ENCODE measurements at places on chromosomes 4 and X.

DNA sequence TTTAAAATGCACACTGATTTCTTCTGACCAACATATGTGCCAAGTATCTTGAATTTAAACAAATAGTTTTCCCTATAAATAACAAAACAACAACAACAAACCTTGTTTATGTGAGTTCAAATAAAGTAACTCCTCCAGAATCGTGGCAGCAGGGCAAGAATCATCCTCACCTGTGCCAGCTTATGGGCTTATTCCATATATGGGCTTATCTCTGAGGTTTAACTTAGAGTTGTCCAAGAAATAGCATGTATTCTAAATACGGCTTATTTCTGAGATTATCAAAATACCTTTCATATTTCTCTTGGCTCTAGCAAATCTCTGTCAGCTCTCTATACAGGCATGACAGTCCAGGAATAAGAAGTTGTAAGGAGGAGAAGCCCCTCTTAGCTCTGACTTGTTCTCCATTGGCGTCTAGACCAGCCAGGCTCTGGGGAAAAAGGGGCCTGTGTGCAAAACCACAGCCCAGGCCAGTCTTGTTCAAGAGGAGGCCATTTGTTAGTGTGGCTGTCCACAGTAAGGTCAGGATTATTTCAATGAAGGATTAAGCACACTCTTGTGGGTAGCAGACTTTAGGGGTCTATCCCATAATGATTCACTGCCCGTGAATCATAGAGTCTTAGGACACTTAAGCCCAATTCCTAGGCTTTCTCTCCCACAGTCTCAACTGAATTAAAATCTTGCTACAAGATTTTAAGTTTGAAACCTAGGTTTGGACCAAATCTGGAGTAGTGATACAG is 63.2 kb downstream of the FRAS1 start:
- no peak for DNase-seq

DNA sequence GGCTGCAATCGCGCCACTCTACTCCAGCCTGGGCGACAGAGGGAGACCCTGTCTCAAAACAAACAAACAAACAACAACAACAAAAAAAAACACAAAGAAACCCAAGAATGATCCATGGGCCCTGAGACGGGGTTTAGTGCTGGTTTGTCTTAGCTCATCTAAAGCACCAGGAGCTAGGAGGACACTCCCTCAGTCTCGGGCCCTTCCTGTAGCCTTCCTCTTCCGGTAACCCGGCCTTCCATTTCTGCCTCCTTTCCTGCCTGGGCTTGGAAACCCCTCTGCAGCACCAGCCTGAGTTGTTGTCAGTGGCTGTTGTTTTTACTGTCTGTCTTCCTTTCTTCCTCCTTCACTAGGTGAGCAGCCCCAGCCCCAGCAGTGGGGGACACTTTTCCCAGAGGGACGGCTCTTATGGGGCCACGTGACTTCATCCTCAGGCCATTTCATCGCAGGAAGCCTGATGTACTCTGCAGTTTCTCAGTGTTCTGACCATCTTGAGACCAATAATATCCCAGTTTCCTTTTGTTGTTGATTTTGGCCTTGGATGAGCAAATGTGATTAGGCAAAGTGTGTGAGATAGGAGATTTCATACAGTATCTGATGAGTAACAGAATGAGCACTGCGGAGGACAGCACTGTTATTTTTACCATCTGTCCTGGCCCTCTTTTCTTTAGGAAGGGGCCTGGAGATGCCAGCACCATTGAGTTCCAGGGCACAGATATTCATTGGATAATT is 90.1 kb downstream of the ANAPC4 start:
- no peak for DNase-seq

DNA sequence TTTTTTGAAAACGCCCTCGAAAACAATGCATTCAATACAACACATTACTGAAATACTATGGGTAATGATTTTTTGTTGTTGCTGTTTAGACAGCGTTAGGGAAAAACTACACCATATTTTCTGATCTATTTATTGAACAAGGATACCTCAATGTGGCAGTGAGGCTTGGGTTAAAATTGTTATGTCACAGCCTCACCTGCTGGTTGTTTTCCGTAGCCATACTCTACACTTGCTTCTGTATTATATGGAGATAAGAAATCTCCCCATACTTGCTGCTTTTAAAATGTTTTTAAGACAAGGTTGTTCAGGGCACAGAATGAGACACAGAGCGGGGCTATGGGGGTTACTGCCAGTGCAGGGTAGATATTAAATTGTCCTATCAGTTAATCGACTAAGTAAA is 221.6 kb upstream of the FTHL17 start:
- DNase-seq, result no peak

DNA sequence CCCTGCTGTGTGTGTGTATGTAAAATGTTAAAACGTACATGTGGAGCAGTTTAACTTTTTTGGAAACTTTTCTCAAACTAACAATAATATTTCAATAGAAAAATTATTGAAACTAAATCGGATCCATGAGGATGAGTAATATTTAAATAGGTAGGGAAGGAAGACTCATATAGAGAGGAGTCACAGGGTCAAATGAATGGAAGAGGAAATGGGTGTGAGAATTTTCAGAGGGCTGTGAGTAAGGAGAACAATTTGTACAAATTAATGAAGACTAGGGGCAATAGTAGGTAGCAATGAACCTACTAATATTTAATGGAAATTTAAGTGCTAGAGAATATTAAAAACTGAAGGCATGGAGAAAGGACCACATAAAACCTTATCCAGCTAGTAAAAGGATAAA is 290.7 kb upstream of the PCDH18 start:
- DNase-seq, result no peak

DNA sequence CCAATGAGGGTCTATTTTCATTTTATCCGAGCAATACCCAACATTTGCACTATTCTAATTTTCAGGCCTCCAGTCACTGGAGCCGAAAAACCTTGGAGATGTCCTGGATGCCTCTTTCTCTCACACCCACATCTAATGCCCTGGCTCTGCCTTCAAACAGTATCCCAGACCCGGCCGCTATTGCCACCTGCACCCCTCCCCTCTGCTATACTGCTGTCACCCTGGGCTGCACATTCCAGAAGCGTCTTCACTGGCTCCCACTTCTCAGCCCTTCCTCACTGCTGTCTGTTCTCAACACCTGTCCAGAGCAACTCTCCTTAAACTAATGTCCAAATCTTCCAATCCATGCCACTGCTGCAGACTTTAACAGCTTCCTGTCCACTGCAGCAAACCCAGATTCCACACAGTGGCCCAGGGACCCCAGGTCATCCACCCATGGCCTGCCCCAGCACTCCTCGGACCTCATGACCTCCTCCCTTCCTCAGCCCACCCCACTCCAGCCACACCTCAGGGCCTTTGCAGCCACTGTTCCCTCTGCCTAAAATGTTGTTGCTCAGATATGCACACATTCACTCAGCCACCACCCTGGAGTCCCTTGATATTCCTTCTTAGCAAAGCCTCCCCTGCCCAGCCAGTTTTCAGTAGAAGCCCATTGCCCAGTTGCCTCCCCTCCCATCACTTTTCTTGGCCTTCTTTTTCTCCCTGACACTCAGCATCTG is 30.5 kb upstream of the PPP2R2C start:
- DNase-seq, result no peak

- no peak for DNase-seq
Measured at GRCh38 chr4:130338851-130339250, 1242.9 kb downstream of the C4orf33 start.

DNA sequence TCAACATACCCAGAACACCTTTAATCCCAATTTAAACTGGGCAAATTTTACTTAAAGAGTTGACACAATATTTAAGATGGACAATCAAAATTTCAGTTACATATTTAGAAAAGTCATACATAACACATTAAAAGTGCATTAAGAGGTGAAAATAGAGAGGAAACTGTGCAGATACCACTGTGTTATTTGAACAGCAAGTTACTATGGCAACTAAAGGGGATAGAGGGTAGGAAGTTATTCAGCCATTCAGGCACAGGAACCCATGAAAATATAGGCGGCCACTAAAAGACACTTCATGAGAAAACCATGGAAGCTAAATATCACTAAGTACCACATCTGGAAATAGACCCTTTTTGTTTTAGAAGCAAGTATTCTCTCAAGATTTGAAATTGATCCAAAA is 75.1 kb downstream of the PDGFC start:
- no peak for DNase-seq

DNA sequence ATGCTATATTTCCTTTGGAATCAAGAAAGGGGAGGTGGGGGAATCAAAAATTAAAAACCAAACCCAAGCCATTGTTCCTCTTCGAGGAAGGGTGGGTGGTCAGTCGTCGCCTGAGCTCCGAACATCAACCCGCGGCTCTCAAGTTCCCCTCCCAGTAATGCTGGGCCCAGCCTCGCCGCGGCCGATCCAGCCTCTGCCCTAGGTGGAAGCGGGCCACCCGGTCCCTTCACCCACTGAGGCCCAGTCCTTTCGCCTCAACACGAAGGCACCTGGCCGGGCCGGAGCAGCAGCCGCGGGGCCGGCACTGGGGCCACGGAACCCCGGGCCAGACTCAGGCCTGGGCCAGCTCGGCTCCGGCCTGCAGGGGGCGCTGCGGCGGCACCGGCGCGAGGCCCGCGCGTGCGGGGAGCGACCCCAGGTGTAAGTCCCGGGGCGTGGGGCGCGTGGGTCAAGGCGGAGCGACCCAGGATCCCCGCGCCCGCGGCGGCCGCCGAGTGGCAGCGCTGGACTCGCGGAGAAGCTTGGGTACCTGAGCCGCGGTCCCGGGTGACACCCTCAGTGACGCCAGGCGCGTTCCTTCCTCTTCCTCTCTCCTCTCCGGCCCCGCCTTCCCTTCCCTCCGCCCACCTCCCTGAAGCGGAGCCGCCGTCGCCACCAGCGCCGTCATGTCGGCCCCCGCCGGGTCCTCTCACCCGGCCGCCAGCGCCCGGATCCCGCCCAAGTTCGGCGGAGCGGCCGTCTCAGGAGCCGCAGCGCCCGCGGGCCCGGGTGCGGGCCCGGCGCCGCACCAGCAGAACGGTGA is at the start of gene SEC24B:
SEC24B (plus strand) TSS at position 611 of the 802 bp plus-strand sequence; CDS start at position 666, 55 bp downstream.
- peak; percentile 90 for DNase-seq
